ENCODE measurements at places on chromosomes 3 and 15.

DNA sequence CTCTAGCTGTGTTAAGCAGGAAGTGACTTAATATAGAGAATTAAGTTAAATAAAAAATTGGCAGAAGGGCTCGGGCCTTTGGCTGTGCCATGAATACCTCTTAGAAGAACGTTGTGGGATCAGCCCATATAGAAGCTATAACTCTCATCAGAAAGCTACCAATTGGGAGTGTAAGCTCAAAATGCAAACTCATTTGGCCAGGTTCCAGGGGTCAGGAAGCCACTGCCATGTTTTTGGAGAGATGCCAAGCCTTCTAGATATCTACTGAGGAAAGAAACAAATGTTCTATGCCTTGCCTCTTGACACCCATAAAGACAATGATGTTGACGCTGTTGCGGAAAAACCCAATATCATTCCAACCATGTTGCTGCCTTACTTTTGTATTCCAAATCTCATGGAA, 475.2 kb upstream of the TGFBR2 start:
- no peak for DNase-seq

DNA sequence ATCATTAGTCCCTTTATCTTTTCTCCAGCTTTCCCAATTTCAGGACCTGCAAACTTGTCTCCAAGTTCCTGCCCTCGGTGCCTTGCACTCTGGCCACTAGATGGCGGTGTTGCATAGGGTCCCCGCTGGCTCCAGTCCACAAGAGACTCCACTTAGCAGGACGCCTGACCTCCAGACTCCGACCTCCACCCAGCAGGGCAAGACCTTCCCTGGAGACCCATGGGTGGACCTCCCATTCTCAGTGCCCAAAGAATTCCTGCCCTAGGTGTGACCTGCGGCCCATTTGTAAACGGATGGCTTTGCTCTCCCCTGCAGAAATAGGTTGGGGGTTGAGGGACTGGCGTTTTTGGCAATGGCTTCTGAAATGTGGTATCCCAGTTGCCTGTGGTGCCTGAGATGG, 82.6 kb downstream of the LSM3 start:
- DNase-seq: peak; percentile 37

- DNase-seq: no peak
Observed at GRCh38 chr15:85754989-85755388, 39.7 kb downstream of the KLHL25 start.

- no peak for DNase-seq
Observed at GRCh38 chr3:134937256-134938028, 142.4 kb downstream of the EPHB1 start.

DNA sequence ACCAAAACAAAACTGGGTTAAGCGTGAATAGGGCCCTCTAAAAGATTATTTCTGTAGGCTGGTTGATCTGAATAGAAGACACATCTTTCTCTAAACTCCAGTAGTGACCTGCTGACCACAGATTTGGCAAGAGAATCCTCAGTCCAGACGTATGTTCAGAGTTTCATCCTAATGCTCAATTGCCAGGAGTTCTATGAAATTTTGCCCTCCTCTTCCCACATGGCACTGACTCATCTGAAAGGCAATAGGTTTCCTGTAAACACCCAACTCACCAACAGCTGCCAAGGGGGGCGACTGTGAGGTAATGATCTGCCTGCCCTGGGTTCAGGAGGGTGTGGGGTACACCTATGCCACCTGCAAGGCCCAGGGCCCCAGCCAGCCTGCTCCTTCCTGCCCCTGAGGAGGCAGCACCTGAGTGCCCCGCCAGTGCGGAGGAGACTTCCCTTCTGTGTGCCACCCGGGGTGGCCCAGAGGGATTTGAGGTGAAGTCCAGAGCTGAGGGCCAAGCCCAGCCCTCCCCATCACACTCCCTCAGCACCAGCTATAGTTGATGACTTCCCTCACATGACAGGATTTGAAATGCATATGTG, 8.4 kb upstream of the PLA2G4D start:
- DNase-seq: peak; percentile 27

- DNase-seq: no peak
Observed at GRCh38 chr3:171768986-171769385, 41.3 kb downstream of the PLD1 start.

GRCh38 chr15:93706495-93707292, 524.7 kb upstream of the MCTP2 start:
- no peak for DNase-seq

GRCh38 chr3:43268636-43269035, 17.7 kb upstream of the SNRK start:
- no peak for DNase-seq
